ENCODE measurements at places on chromosomes 13 and 19.

GRCh38 chr19:1987197-1988187 is 28.0 kb downstream of the BTBD2 start:
- ATAC-seq: peak; percentile 13

- no peak for ATAC-seq
These were observed 412.3 kb upstream of the SLITRK1 start for GRCh38 chr13:84294576-84294975.

GRCh38 chr19:49437231-49437630 is 4.1 kb downstream of the SLC17A7 start:
- ATAC-seq: no peak

- no peak for ATAC-seq
These were observed 72.8 kb upstream of the PCDH8 start for GRCh38 chr13:52921194-52921593.

DNA sequence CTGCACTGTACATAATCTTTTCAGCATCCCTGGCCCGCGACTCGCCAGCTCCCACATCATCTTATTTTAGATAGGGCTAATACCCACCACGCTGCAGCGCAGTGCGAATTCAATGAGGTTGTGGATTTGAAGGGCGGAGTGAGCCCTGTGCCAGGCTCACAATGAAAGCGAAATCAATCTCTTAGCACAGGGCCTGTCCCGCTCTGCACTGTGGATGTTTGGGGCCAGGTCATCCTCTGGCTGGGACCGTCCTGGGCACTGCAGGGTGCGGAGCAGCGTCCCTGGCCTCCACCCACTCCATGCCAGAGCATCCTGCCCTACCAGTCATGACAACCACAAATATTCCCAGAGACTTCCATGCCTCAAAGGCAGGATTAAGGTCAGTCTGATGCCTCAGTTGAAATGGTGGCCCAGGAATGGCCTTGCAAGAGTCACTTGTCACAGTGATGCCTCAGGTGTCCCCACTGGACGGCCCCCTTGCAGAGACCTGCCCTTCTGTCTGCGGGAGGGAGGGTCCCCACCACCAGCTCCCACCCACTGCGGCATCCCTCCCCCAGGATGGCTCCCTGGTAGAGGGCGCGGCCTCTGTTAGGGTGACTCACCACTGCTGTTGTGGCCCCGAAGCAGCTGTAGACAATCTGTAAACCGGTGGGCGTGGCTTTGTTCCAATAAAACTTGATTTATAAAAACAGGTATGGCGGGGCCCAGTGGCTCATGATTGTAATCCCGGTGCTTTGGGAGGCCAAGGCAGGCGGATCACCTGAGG is 5.6 kb downstream of the UHRF1 start:
- peak; percentile 78 for ATAC-seq

GRCh38 chr13:21661097-21661909 is 9.6 kb upstream of the FGF9 start:
- no peak for ATAC-seq

DNA sequence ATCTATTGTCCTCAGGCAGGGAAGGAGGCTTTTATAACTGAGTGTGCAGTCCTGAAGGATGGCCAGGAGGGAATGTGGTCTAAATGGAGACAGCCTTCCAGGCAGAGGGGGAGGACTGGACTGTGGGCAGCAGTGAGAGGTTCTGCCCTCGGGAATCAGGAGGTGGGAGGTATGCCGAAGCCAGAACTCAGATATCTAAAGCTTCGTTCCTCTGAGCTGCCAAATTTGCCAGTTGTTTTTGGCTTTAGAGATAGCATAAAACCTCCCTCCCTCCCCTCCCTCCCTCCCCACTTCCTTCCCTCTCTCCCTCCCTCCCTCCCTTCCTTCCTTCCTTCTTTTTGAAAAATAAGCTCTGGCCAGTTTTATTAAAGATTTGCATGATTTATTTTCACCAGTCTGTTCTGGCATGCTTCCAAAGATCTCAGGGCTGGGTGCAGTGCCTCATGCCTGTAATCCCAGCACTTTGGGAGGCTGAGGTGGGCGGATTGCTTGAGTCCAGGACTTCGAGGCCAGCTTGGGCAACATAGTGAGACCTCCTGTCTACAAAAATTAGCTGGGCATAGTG is 2.4 kb downstream of the MEDAG start:
- no peak for ATAC-seq

- ATAC-seq: no peak
These were observed 296.5 kb downstream of the LMO7 start for GRCh38 chr13:75932636-75933035.

DNA sequence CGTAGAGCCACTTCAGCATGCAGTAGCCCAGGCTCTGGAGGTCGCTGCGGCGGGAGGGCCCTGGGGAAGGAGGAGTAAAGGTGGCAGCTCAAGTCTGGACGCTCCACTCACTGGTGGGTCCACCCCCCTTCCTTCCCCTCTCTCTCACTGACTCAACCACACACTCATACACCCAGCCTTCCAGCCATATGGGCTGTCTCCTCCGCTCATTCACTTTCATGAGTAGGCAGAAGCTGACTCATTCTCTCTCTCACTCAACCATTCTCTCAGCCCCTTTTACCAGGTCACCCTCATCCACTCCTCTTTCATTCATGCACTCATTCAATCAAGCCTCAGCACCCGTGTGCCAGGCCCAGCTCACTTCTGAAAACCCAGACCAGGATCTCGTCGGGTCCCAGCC is 27.5 kb upstream of the SIGLEC11 start:
- ATAC-seq: peak; percentile 95

DNA sequence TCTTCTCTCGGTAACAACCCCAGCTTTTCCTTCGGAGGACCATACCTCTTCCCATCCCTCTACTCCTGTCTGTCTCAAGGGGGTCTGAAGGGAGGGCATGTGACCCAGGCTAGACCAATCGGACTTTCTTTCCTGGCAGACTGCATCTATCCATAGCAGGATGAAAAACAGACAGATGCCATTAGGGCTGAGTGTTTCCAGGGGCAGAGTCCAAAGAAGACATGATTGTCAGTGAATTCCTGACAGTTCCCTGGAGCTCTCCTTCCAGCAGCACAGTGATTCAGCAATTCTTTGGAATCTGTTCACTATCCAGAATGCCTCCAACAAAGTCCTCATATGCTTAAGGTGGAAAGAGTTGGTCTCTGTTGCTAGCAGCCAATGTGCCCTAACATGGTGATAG is 189.8 kb downstream of the KCTD12 start:
- ATAC-seq: no peak

- ATAC-seq: peak; percentile 44
These were observed 481.4 kb downstream of the PCDH9 start for GRCh38 chr13:66748712-66749111.

- no peak for ATAC-seq
These were observed 167.7 kb downstream of the TSHZ3 start for GRCh38 chr19:31181535-31181934.

GRCh38 chr13:29125934-29126424 is 305.8 kb downstream of the MTUS2 start:
- peak; percentile 77 for ATAC-seq

DNA sequence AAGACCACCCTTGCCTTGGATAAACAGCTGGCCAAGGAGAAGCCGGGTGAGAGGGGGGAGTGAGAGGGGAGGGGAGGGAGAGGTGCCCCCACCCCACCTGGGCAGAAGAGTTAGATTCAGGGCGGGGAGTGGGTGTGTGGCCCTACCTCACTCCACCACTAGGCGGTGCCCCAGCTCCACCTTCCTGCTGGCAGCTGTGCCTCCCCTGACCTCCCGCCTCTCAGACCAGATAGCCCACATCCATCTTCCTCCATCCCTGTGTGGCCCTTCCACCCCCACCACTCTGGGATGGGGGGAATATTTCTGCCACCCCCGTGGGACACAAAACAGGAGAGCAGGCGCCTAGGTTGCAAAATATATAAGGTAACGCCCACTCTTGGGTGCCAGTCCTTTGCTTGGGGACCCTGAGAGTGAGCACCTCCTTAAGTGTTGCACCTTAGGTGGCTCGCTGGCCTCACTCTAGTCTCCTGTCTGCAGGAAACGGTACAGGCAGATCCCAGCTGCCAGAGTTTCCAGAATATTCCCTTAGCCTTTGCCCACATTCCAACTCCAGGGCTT is 13.8 kb upstream of the EHD2 start:
- ATAC-seq: peak; percentile 76

GRCh38 chr13:87999240-87999700 is 328.1 kb downstream of the SLITRK5 start:
- ATAC-seq: no peak

DNA sequence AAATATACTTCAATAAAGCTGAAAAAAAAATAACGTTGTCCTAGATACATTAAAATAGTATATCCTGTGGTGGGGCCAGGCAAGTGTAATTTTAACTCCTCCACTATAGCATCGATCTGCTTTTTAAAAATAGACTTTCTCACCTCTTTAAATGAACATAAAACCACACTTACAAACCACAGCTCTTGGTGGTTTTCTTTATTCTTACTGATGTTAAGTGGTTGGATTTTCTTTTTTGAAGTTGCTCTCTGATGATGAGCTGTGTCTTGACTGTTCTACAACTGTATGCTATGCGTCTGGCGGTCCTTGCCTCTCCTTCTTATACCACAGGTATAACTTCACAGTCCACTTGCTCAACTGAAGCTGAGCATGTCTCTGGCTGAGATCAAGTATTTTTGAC is 721.5 kb upstream of the KLHL1 start:
- no peak for ATAC-seq

DNA sequence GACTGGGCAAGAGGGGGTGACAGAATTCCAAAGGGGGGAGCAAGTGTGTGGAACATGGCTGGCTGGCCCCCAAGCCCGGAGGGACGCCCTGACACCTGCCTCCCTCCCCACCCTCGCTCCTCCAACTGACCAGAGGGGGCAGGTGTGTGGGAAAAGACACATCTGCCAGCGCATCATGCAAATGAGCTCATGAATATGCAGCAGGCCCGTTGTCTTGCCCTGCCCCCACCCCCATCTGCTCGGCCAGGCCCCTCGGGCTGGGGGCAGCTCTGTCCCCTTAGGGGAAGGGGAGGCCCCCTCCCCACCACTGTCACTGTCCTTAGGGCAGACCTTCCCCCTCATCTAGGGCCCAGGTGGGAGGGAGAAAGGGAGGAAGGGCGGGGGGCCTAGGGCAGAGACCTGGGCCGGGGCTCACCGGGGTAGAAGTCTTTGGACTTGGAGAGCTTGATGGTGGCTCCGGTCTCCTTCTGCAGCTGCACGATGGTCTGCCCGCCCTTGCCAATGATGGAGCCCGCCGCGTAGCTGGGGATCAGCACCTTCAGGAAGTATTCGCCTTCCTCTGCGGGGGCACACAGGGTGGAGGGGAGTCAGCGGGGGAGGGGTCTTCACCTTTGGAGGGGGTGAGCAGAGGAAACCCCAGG is 12.9 kb downstream of the NOVA2 start:
- no peak for ATAC-seq

- ATAC-seq: no peak
These were observed 118.9 kb downstream of the KL start for GRCh38 chr13:33135097-33135496.

- ATAC-seq: no peak
These were observed 1.2 kb upstream of the SLC6A16 start for GRCh38 chr19:49326165-49326704.
